ENCODE measurements at places on chromosomes 13 and 19.

DNA sequence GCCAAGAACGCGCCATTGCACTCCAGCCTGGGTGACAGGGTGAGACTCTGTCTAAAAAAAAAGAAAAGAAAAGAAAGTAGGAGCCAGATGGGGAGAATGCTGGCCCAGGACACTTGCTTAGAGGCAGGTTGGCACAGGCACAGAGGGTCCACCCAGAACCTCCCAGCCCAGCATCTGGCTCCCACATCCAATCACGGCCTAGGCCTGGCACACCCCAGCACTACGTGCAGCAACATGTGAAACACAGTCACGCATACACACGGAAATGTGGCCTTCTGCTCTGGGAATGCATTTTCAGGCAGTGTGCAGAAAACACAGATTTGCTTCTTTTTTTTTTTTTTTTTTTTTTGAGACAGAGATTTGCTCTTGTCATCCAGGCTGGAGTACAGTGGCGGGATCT lies 20.9 kb upstream of the FOSB start:
- DNase-seq: no peak

DNA sequence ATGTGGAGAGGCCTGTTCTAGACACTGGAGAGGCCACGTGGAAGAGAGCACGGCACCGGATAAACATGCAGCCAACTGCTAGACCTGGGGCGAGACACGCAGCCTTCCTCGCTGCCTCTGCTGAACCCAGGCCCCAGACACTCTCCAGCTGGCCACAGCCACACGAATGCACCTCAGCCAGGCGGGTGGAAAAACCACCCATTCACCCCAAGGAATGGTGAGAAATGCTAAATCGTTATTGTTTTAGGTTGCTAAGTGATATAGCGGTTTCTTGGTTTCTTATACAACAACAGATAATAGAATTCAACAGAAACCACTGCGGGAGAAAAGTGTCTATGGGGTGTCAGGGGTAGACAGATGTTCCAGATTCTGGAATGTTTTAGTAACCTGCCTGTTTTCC lies 52.5 kb downstream of the STK24 start:
- no peak for DNase-seq

- no peak for DNase-seq
These were observed 5.6 kb downstream of the PIAS4 start for GRCh38 chr19:4012975-4013634.

DNA sequence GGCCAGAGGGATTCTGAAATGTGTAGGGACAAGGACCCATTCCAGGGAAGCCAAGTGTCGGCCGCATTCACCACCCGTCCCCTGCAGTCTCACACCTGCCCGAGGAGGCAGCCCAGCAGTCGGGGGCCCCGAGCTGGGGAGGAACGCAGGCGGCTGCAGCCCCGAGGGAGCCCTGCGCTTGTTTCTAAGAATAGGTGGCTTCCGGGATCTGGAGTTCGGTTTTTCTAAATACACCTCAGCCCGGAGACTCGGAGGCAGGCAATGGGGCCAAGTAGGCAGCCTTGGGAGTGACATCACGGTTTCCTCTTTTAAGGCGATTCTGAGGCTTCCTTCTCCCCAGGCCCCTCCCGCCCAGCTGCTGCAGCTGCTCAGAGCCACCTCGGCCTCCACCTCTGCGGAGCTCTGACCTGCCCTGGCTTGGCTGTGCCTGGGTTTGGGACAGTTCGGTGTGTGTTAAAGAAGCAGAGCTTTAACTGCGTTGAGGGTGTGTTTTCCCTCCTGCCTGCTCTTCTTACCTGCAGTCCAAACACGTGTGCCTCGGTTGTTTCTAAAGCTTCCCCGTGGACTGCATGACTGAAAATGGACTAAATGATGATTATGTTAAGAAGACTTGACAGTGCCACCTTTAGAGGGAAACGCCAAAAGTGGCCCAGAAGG lies 80.5 kb downstream of the COL4A2 start:
- DNase-seq: peak; percentile 56

DNA sequence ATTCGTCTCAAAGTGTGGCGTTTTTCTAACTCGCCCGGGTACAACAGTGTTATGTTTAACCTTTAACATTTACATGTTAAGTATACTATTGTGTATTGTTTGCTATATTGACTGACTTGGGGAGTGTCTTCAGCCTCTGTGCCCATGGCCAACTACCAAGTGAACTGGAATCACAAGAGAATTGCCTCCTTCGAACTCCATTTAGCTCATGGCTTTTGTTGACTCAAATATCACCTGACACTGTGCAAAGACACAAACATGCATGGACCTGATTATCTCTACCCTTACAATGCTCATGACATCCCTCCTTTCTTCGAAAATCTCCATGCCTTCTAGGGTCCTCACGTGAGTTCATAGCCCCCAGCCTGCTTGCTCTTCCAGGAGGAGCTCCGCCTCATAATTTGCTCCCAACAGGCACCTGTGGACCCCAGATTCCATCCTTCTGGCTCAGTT lies 704 bp downstream of the ZNF814 start:
- DNase-seq: no peak

DNA sequence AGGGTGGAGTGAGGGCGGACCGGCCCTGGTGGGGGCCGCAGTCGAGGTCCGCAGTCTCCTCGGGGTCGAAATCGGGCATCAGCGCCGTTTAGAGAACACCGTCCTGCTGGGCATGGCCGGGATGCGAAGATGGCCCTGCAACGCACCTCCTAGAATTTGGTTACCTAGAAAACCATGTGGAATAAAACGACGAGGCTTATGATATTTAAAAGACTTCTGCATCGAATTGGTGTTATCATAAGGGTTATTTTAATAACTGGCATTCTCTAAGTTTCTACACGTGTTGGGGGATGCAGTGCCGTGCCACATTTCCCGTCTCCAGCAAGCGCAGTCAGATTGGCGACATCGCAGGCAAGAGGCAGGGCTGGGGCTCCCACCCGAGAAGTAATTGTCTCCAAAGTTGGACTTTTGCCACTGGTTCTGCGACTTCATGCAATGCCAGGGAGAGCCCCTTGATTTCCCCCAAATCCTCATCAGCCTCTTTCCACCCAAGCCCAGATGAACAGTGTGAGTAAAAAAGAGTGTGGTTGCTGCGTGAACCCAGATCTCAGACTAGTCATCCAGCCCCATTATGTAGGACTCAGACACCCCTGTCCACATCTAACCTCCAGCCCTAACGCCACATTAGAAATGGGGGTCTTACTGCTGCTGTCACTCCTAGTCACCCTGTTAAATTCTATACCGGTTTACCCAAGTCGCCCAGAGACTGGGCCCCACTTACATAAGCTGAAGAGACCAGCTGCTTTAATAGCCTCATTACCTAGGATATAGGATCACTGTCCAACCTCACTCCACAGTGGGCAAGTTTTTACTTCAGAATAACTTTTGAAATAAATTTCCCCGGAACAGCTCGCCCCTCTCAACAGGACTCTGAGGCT lies 571 bp upstream of the DHRS12 start:
- DNase-seq: no peak

DNA sequence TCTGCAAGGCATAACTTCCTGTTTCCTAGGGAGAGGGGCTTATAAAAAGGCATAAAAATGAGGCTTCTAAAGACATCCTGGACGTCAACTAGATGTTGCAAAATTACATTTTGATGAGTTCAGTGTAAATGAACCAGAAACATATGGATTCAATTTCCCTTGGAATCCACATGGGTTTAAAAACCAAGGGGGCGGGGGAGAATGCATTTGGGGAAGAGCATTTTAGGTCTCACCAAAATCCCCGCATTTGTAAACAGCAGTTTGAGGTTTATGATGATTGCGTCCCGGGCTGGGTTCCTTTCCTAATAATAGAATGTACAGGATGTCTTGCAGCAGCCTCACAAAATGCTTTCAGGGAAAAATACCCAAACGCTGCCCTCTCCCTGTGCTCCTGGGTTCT lies 407.8 kb downstream of the ZNF536 start:
- DNase-seq: no peak

DNA sequence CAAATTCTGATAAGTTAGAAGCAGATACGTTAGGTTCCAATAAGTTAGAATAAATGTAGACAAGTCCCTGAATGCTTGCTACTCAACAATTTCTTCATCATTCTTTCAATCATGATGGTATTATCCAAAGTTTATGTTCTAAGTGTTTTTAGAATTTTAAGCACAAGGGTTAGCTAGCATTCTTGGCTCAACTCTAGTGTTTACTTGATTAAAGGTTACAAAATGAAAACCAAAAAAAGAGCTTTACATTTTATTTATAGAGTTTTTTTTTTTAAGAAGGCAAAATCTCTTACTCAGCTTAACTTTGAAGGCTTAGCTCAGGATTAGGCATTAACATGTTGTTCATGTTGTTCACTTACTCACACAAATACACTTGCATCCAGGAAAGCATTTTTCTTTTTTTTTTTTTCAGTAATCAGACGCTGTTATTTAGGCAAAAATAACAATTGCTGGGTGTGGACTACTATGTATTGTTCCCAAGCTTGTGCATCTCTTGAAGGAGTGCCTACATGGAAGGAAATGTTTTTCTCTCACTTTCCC lies 420.6 kb downstream of the DCT start:
- DNase-seq: no peak

- no peak for DNase-seq
These were observed 104.0 kb downstream of the ATP11A start for GRCh38 chr13:112793545-112794445.

- no peak for DNase-seq
These were observed 2.1 kb downstream of the ZMYM2 start for GRCh38 chr13:19960653-19960976.

DNA sequence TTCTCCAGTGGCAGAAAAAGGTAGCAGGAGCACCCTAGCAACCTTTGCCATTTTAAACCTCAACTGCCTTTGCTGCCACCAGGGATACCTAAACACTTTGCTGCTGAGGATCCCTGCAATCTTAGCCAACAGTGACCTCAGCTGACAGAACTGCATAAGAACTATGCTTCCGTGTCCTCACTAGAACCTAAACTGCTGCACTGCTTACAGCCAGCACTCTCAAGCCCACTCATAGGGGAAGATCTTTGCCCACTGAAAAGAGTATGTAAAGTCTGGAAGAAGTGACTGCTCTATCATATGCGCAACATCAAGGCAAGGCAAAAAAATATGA lies 270.0 kb upstream of the PCDH20 start:
- DNase-seq: no peak

- DNase-seq: no peak
These were observed 1.6 kb downstream of the GATAD2A start for GRCh38 chr19:19406878-19407632.

GRCh38 chr13:95182570-95183265 lies 118.5 kb downstream of the ABCC4 start:
- no peak for DNase-seq

DNA sequence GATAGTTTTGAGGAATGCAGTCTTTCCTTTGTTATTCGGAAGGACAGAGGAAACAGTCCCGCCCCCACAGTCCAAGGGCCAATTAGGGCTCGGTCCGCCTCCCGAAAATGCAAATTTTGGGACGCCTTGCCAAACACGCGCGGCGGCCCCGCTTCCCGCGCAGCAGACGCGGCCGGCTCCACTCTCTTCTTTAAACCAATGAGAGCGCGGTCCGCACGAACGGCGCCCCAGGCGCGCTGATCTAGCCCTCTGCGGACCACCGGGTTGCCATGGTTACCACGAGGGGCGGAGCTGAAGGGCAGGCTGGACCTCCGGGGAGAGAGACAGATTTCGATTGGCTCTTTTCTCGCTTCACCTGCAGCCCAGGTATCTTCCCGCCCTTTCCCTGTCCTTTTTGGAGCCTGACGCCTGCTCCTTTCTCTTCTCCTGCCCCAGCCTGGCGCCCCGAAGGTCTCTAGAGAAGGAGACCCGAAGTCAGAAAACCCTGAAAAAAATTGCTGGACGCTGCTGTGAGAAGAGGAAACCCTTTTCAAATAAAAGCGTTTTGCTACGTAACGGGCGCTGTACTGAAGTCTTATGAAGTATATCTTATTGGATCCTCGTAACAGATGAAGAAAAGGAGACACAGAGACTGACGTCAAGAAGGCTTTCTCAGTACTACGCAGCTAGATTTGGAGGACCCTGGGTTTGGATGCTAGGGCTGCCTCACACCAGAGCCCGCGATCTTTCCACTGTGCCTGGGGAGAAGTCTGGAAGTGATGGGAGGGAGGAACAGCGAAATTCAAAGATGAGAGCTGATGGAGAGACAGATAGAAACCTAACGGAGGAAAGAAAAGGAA lies 2.0 kb downstream of the PTH2 start:
- no peak for DNase-seq

GRCh38 chr19:32415669-32416068 lies 10.1 kb downstream of the DPY19L3 start:
- DNase-seq: no peak

DNA sequence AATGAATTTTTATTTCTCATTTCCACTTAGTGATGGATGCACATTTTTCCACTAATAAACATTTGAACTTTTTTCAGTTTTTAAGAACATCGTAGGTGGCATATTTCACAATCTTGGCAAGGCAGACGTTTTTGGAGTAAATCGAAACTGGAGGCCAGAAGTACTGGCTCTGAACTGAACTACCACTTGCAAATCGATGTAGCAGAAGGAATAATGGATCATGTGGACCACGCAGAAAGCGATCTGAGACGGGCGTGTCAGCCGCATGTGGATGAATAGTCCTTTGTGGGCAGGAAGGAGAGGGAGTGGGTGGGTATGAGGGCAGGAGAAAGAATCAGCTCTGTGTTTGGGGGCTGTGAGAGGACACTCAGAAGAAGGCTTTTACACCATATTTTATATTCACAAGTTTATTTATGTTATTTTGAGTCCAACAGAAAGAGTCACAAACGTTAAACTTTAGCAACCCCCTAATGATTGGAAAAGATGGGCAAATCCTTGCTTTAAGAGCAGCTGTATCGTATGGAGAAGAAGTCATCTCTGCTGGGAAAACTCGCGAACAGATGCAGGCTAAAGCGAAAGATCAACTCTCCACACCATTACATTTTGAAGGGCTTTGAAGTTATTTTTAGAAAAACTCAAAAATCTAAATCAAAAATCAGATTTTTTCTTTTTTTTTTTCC lies 90.5 kb downstream of the COL4A2 start:
- DNase-seq: no peak

DNA sequence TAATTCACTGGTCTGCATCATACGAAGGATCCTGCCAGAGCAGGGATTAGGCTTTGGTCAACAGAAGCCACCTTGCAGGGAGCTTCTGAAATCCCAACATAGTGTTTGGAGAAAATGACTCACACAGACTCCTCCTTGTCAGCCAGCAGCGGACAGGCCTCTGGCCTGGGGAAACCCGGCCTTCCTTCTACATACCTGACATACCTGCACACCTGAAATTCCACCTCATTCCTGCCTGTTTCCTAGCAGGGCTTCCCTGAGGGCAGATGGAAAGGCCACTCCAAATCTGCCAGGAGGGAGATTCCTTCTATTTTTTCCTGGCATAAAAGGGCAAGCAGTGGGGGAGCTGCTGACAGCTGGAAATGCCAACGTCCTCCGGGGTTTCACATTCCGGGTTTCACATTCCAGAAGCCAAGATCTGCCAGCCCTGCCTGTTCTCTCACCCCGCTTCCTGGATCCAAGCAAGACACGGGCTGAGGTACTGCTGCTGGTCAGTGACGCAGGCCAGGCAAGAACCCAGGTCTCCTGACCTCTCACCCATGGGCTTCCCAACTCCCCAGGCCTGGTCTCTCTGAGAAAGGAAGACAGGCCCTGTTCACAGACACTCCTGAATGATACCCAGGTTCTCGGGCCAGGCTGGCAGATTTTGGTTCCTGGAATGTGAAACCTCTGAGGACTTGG lies 18.2 kb upstream of the IGFL1 start:
- DNase-seq: no peak

GRCh38 chr13:113665597-113666328 lies 1.3 kb upstream of the GRK1 start:
- no peak for DNase-seq

- DNase-seq: no peak
These were observed 108.6 kb downstream of the AKAP11 start for GRCh38 chr13:42380420-42381164.

- no peak for DNase-seq
These were observed 15.7 kb upstream of the CD177 start for GRCh38 chr19:43337737-43338136.

GRCh38 chr19:39277598-39277997 lies 9.4 kb downstream of the IFNL2 start:
- no peak for DNase-seq

All from thoracic aorta (tissue), 2 donors.